ENCODE measurements at places on chromosomes 5 and 9. TPM values are rescaled to one million over a fixed set of nuclear protein-coding genes. Genes with fewer than 3 reads are reported as not detected.

DNA sequence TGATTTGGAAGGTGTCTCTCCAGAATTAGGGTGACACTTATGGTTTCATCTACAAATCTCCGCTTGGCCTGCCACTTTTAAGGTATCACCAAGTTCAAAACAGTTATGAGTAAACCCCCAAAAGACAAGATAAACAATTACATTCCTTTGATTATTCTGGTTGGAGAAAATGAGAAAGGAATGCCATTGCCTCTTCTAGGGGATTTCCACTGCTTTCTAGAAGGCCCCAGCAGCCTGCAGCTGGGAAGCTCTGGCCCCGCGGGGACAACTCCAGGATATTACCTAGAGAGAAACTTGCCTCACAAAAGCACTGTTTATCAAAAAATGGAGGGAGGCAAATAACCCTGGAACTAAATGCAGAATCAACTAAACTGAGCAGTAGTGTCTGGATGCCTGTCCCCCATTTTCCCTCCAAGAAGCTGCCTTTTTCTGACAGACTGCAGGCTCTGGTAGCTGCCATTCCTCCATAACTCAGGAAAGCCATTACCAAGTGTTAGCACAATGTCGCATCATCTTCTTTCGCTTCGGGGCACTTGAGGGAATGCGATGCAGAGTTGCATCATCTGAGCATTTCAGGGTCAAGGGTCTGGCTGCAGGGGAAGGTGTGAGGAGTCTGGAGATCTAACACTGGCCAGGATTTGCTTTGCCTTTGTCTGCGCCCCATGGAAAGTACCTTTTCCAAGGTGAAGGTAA is 71.5 kb upstream of the PLPP6 start:
- DNase-seq: no peak

- peak; percentile 93 for DNase-seq
Observed at GRCh38 chr9:129174102-129174723, 3.8 kb downstream of the IER5L start.

GRCh38 chr5:154966081-154966841 is 25.4 kb downstream of the MRPL22 start:
- DNase-seq: no peak

DNA sequence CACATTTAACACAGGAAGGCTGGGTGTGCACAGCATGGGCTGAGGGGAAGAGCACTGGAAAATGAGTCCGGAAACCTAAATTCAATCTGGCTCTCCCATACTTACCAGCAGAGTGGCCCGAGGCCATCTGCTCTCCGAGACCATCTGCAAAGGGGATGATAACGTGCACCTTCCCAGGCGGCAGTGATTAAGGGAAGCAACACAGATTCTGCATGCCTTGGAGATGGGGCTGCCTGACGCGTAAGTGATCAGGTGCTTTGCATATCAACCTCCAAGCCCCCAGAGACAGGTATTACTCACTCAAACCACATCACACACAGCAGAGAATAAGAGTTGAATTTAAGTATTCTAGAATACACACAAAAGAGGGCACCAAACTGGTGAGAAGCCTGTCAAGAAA is 9.1 kb downstream of the EPB41L4B start:
- no peak for DNase-seq

The NUTM2F gene
- not detected for total RNA-seq

The GHR gene
- total RNA-seq: 3.6 TPM

DNA sequence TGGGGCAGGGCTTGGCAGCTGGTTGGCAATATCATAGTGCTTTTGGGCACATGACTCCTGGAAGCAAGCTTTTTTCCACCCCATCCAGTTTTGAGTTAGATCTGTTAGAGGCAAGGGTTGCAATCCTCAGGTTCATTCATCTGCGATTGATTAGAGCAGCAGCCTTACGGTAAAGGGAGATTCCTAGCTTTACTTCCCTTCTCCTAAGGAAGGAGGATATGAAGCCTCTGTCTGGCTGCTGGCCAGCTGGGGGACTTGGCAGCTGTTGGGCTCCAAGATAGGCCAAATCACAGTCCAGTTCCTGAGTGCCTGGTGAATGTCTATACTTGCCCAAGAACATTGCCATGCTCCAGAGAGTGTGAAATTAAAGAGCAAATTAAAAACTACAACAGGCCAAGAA is 113.4 kb upstream of the CCNH start:
- no peak for DNase-seq

DNA sequence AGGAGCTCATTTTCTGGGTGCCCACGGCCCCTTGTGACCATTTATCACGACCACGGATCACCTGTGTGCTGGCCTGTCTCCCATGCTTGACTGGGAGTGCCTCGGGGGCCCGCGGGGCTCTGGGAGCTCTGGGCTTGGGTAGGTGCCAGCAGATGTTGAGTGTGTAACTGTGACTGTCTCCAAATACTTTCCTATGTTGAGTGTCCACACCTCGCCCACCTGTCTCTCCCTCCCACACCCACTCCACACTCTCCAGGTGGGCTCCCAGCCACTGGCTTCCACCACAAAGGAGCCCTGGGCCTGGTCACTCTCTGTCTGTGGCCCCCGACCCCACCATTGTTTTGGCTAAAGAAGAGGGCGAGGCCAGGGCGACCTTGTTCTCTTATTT is 196.4 kb downstream of the CDK5RAP2 start:
- no peak for DNase-seq

- DNase-seq: no peak
Observed at GRCh38 chr5:156356238-156356637, 29.3 kb downstream of the SGCD start.

The CDHR2 gene
- not detected for total RNA-seq

The OR1J2 gene
- 0.42 TPM for total RNA-seq

DNA sequence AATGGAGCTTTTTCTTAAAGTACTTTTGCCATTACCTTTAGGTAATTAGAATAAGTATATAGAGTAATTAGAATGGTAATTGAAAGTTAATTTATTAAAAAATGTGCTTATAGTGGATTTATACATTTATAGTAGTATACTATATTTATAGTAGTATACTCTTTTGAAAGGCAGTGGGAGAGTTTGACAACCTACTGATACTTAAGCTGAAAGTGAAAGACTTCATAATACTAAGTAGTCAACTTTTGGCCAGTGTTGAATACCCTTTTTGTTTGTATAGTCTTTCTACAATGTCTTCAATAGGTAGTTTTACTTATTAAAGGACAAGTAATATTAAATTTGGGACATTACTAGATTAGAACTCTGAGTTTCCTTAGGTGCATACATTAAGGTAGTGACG is 12.9 kb downstream of the SREK1 start:
- DNase-seq: no peak

- no peak for DNase-seq
Observed at GRCh38 chr9:14215614-14216013, 98.3 kb downstream of the NFIB start.

DNA sequence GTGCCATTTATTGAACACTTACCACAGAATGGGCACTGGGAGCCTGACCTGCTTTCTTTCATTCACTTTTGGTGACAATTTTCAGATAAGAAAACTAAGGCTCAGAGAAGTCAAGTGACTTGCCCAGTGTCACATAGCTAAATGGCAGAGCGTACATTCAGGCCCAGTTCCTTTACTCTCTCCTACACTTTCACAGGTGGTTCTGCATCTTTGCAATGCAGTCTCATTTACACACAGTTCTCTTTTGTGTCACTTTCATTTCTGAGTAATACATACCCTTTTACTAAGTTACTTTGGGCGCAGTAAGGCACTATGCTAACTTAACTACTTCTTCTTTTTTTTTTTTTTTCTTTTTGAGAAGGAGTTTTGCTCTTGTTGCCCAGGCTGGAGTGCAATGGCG is 8.3 kb downstream of the NFIL3 start:
- no peak for DNase-seq

DNA sequence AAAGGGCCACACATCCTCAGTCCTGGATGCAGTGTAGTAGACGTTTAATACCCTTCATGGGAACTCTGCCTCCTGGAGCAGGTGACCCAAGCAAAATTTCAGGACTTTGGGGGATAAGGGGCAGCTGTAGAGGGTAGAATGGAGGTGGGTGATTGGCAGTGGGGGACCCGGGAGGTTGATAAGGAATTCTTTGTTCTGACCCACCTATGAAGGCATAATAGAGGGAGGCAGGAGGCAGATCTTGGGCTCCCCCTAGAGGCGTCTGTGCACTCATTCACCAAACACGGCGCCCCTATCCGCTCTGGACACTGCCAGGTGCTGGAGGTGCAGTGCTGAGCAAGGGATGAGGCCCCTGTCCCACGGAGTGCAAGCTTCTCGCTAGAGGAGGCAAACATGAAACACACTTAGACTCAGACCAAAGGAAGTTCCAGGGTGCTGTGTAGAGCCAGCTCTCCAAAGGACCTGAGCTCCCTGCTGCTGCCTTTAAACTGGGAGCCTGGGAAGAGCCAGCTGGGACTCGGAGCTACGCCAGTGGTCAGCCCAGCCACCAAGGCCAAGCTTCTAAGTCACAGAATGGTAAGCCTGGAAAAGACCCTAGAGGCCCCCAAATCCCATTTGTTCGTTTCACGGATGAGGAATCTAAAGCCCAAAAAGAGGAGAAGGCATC is 7.7 kb downstream of the IL17B start:
- peak; percentile 62 for DNase-seq

- DNase-seq: no peak
Observed at GRCh38 chr9:97531888-97532376, 30.5 kb downstream of the TMOD1 start.

DNA sequence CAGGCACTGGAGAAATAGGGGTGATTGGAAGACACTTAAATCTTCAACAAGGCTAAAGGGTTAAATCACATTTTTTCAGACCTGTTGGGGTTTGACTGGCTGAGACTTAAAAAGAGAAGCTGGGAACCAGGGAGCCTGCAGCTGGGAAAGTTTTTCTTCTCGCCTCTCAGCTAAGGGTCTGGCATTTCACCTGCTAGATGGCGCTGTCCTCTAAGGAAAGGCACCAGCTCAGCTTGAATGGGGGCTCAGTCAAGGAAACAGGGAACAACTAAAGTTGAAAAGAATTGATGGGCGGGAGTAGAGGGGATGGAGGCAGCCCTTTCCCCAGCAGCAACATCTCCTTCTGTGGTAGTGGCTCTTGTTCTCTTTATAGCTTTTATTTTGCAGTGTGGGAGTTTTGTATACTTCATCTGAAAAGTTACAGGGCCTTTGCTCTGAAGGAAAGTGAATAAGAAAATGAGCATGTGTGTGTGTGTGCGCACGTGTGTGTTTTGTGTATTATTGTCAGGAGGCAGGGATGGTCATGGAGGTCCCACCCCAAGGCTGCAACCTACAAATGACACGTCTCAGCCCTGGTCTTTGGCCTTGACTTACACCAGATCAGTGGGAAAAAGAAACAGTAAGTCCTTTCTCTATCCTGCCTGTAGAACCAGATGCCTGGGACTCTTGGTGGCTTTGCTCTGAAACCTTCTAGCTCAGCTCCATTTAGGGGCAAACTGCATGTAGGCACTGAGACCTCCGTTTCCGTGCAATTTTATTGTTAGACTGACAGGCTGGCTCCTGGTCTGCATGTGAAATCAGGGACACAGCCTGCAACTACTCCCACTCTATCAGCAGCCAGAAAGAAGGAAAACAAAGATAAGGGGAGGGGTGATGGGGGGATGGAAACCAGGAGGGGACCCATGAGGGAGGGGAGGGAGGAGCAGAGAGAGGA is 316.2 kb upstream of the CLINT1 start:
- peak; percentile 80 for DNase-seq

The SLIT3 gene
- 67.0 TPM for total RNA-seq

DNA sequence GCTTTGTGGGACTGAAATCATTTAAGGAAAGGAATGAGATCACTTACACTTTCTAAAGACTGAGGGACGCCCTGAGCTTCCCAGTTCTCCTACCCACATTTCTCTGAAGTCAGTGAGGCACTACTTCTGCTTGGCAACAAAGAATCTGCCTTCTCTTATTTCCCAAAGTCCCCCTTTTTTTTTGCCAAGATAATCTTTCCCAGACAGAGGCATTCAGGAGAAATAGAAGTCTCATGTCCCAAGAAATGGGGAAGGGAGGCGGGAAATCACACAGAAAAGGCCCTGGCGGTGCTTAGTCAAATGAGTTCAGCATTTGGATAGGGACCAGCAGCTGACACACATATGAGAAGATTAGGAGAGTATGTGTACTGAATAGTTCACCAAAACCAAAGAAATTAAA is 159.7 kb downstream of the MUSK start:
- peak; percentile 47 for DNase-seq

- DNase-seq: no peak
Observed at GRCh38 chr5:10536511-10536910, 27.4 kb upstream of the ANKRD33B start.

DNA sequence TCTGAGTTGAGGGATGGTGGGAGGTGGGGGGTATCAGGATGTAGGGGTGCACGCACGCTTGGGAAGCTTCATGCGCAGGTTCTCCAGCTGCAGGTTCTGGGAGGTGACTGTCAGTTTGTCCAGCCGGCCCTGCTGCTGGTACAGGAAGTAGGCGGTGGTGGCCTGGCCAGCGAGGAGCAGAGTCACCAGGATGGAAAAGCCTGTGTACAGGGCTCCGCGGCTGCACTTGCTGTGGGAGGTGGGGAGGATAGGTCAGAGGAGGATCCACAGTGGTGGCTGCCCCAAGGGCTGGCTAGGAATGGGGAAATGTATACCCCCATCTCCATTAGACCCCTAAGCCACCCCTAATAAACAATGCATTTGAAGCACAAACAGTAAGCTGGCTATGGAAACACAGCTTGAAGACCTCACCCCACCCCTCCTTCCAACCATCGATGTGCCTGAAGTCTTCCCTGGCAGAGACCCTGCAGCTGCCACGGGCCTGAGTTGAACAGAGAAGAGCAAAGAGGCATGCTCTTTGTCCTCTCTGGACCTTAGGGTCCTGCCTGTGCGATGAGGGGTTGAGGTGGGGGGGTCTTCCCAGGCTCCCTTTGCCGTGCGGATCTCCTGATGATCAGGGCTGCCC is 5.5 kb downstream of the CD74 start:
- no peak for DNase-seq

DNA sequence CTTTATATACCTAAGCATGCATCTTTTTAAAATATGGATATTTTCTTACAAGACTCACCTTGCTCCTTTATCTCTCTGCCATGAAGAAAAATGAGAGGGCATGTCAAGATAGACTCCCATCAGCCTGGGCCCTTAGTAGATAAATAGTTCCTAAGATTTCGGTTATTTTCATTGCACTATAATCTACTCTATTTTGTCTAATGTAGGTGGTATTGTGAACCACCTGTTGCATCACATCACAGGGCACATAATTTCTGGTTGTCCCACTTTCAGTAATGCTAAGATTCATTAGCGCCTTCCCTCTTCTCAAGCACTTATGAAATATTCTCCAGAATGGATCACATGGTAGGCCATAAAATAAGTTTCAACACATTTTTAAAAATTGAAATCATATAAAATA is 202.5 kb upstream of the ADRA1B start:
- DNase-seq: no peak

DNA sequence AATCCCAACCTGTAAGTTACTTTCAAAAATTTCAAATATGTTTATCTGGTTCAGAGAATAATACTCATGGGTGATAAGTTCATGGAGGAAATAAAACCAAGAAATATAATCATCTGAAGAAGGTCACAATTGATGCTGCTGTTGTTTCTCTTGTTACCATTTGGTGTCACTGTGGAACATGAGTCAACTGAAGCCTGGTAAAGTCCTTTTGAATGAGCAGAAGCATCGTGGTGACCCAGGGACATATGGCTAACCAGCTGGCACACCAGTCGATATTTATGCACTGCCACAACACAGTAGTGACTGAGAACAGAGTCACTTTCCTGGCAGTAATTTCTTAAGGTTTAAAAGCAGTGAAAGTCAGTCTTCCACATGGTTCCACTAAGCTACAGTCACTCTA is 612.9 kb upstream of the TLE4 start:
- no peak for DNase-seq

- no peak for DNase-seq
Observed at GRCh38 chr9:34707130-34707529, 2.8 kb downstream of the CCL21 start.

The PCDHGB6 gene
- total RNA-seq: 8.2 TPM

Measured in ureter (tissue), 1 donor.